ENCODE measurements at places on chromosomes 6 and 20. TPM values are rescaled to one million over a fixed set of nuclear protein-coding genes. Genes with fewer than 3 reads are reported as not detected.

- no peaks in the 10 kb centered on the region for H3K27me3 ChIP-seq
- H3K27ac ChIP-seq, result no peak overlapping the region
- peak; percentile 54 for DNase-seq
- no peak overlapping the region for H3K4me3 ChIP-seq
These were observed 209.8 kb upstream of the KCNQ5 start for GRCh38 chr6:72411872-72412708.

DNA sequence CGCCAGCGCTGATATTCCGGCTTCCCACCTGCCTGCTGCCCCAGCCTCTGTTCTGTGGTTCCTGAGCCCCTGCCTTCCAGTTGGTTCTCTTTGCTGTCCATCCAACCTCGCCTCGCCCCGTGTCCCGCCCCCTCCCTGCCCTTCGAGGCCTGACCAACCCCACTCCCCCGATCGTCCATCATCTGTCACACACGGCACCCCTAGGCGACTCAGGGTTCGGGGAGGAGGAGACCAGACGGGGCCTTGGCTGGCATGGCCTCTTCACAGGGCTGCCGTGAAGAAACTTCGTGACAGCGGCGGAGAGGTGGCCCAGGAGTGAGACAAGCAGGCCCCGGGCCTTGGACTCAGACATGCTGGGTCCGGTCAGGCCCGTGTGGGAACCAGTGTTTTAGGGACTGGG, 226.1 kb downstream of the QKI start:
- DNase-seq, result no peak
- no peaks in the 10 kb centered on the region for H3K36me3 ChIP-seq
- H3K4me3 ChIP-seq, result no peak overlapping the region
- no peaks in the 10 kb centered on the region for H3K27me3 ChIP-seq
- no peak overlapping the region for H3K27ac ChIP-seq

GRCh38 chr6:21420926-21421325, 172.6 kb upstream of the SOX4 start:
- H3K4me1 ChIP-seq, result no peaks in the 10 kb centered on the region
- H3K27me3 ChIP-seq, result no peaks in the 10 kb centered on the region
- no peak overlapping the region for H3K27ac ChIP-seq
- no peaks in the 10 kb centered on the region for H3K36me3 ChIP-seq
- no peak overlapping the region for H3K4me3 ChIP-seq

DNA sequence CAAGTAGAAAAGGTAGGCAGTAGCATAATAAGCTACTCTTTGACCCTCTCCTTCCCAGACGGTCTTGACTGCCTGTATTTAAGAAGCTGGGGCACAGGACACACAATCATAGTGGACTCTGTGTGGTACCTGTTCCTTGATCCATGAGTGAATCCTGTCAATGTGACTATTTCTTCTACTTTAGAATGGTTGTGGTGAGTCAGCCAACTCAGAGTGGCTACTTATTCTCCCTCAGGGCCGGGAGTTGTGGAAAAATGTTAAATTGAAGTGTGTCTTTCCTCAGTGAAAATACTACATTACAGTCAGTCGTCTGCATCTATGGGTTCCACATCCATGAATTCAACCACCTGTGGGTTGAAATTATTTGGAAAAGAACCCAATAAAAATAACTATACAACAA, 30.8 kb upstream of the PREP start:
- peaks cover 17% of the 10 kb centered on the region for H3K4me1 ChIP-seq
- no peak for DNase-seq
- H3K36me3 ChIP-seq, result no peaks in the 10 kb centered on the region

GRCh38 chr20:59006167-59006863, 739 bp downstream of the CTSZ start:
- peak overlapping the region; percentile 86 for H3K4me3 ChIP-seq
- H3K4me1 ChIP-seq, result peaks cover 24% of the 10 kb centered on the region
- peaks cover 13% of the 10 kb centered on the region for H3K36me3 ChIP-seq
- H3K27me3 ChIP-seq, result no peaks in the 10 kb centered on the region

GRCh38 chr6:80217794-80218193, 111.3 kb downstream of the BCKDHB start:
- no peak overlapping the region for H3K4me3 ChIP-seq
- H3K27me3 ChIP-seq, result no peaks in the 10 kb centered on the region
- peaks cover 9% of the 10 kb centered on the region for H3K4me1 ChIP-seq

DNA sequence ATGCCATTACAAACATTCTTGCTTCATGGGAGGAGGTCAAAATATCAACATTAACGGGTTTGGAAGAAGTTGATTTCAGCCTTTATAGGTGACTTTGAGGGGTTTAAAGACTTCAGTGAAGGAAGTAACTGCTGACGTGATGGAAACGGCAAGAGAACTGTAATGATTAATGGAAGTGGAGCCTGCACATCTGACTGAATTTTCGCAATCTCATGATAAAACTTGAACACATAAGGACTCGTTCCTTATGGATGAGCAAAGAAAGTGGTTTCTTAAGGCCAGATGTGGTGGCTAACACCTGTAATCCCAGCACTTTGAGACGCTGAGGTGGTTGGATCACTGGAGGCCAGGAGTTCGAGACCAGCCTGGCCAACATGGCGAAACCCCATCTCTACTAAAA, 226.1 kb downstream of the BCAS1 start:
- no peak for DNase-seq
- peaks cover 42% of the 10 kb centered on the region for H3K4me1 ChIP-seq
- no peaks in the 10 kb centered on the region for H3K27me3 ChIP-seq
- H3K4me3 ChIP-seq, result no peak overlapping the region

DNA sequence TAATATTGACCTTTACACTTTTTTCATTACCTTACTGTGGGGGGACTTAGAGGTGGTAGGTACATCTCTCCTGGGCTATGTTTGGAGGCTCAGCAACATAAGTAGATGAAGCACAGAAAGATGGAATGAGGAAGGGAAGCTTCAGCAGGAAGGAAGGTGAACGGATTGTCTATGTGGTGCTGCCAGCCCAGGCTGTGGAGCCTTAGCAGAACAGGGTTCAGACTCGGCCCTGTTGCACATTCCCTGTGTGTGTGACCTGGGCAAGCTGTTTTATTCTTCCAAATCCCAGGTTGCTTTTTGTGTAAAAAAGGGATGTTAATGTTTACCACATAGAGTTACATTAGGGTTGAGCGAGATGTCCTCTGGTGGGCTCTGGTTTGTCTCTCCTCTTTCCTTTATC, 41.2 kb downstream of the ANKS1A start:
- no peak overlapping the region for H3K4me3 ChIP-seq
- no peak for DNase-seq
- H3K4me1 ChIP-seq, result no peaks in the 10 kb centered on the region
- H3K27me3 ChIP-seq, result no peaks in the 10 kb centered on the region

DNA sequence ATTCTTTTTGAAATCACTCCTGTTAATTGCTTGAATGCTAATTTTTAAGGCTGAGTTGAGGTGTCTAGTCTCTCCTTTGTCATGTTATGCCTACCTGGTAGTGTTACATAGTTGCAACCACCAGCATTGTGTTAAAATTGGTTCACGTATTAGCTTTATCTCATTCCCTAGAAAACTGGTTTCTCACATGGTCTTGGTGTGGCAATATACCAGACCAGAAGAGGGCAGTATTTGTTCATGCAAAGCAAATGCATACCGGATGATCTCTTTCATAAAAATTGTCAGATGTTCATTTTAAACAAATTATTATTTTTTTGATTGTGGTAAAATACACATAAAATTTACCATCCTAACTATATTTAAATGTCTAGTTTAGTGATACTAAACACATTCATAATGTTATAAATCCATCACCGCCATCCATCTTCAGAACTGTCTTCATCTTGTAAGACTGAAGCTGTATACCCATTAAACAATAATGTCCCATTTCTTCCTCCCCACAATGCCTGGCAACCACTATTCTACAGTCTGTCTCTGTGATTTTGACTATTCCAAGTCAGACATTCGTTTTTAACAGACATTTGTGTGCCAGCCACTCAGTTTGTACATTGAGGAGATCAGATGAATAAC, 92.8 kb downstream of the ATRN start:
- peaks cover 3% of the 10 kb centered on the region for H3K36me3 ChIP-seq
- H3K27me3 ChIP-seq, result no peaks in the 10 kb centered on the region
- no peak overlapping the region for H3K27ac ChIP-seq
- DNase-seq, result peak; percentile 65

- no peak overlapping the region for H3K4me3 ChIP-seq
- H3K36me3 ChIP-seq, result no peaks in the 10 kb centered on the region
- peak overlapping the region; percentile 85 for H3K27ac ChIP-seq
- no peaks in the 10 kb centered on the region for H3K27me3 ChIP-seq
These were observed 200.9 kb upstream of the RNF24 start for GRCh38 chr20:4216142-4216735.

- H3K36me3 ChIP-seq, result no peaks in the 10 kb centered on the region
- DNase-seq, result no peak
- H3K4me3 ChIP-seq, result no peak overlapping the region
- no peaks in the 10 kb centered on the region for H3K27me3 ChIP-seq
- no peak overlapping the region for H3K27ac ChIP-seq
- H3K4me1 ChIP-seq, result no peaks in the 10 kb centered on the region
These were observed 912 bp downstream of the EYA4 start for GRCh38 chr6:133241901-133242636.

- no peak for DNase-seq
- H3K4me3 ChIP-seq, result no peak overlapping the region
- H3K36me3 ChIP-seq, result no peaks in the 10 kb centered on the region
- H3K27me3 ChIP-seq, result no peaks in the 10 kb centered on the region
- no peaks in the 10 kb centered on the region for H3K4me1 ChIP-seq
These were observed 1361.8 kb upstream of the CITED2 start for GRCh38 chr6:140736231-140736630.

DNA sequence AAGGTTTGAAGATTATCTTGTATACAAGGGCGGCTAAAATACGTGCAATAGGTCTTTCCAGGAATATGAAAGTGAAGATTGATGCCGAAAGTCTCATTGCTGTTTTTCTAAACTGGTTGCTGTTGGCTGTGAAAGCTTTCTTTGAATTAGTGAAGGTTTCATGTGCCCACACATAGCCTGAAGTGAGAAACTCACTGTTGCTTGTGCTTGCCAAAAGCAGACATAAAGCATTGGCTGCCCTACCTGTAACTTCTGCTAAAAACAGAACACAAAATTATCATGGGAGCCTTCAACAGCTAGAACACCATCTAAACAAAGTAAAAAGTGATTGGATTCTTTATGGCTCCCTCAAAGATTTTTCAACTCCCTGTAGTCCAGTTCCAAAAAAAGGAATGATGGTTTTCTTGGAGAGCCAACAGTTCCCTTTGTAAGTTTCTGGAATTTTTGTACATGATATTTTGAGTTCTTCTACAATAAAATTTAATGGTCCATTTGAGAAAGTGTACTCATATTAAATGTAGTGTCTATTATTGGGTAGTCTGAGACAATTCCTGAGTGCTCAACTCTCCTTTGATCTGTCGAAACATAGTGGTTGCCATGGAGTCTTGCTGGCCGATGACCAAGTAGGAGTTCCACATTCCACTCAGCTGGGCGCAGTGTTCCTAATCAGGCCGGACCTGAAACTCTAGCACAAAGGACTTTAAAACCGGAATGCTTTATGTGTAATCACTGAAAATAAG, 68.5 kb downstream of the PLEKHG1 start:
- H3K4me1 ChIP-seq, result peaks cover 22% of the 10 kb centered on the region
- H3K4me3 ChIP-seq, result no peak overlapping the region
- DNase-seq, result peak; percentile 88

GRCh38 chr20:4045741-4046140, 30.4 kb upstream of the RNF24 start:
- no peak overlapping the region for H3K27ac ChIP-seq
- no peaks in the 10 kb centered on the region for H3K27me3 ChIP-seq
- peaks cover 4% of the 10 kb centered on the region for H3K4me1 ChIP-seq
- no peak overlapping the region for H3K4me3 ChIP-seq
- no peaks in the 10 kb centered on the region for H3K36me3 ChIP-seq

DNA sequence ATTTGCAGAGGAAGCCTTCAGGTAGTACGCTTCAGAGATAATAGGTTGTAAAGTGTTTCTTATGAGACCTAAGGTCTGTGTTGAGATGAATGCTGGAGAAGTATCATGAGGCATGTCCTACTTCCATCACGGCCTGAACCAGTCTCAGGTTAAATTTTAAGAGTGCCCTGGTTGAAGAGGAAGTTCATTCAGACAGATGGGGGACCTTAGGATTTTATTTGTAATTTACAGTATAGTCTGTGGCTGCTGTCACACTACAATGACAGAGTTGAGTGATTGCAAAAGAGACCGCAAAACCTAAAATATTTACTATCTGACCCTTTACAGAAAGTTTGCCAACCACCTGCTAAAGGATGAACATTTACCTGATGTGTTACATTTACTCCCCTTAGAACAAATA, 70.9 kb downstream of the UST start:
- no peaks in the 10 kb centered on the region for H3K4me1 ChIP-seq
- H3K4me3 ChIP-seq, result no peak overlapping the region
- no peaks in the 10 kb centered on the region for H3K36me3 ChIP-seq
- no peaks in the 10 kb centered on the region for H3K27me3 ChIP-seq
- H3K27ac ChIP-seq, result no peak overlapping the region
- no peak for DNase-seq

DNA sequence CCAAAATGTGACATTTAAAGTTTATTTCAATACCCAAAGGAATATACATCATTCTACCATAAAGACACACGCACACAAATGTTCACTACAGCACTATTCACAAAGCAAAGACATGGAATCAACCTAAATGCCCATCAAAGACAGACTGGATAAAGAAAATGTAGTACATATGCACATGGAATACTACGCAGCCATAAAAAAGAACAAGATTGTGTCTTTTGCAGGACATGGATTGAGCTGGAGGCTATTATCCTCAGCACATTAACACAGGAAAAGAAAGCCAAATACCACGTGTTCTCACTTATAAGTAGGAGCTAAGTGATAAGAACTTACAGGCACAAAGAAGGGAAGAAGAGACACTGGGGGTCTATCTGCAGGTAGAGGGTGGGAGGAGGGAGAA, 22.4 kb downstream of the ATP9A start:
- DNase-seq, result no peak
- H3K27ac ChIP-seq, result peak overlapping the region; percentile 86
- H3K27me3 ChIP-seq, result no peaks in the 10 kb centered on the region

DNA sequence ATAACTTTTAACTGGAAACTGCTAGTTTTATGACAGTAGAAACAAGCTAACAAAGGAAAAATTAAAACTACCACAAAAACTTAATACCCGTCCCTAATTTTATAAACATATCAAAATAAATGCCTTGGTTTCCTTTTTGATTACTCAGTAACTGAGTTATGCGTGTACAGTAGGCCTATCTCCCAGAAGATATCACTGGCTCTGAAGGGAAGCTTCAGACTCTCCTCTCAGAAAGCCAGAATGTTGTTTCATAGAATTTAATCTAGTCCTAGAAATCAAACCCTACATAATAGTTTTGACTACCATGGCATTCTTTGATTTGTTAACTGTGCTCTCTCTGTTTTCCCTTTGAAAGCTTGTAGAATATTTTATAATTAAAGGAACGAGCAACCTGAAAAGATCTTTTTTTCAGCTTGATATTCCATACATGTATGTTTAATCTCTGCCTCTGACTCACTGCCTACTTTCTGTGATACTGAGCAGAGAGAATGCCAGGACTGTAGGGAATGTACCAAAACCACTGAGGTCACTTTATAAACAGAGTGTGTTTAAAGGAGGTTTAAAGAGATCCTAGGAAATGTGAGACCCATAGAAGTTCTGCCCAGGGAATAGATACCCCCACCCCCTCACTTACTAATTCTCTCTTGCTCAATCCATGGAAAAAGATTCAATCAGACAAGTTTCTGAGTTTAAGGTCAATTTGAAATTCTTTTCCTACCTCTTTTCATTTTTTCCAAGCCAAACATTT, 311.5 kb downstream of the HDGFL1 start:
- no peak overlapping the region for H3K4me3 ChIP-seq
- H3K36me3 ChIP-seq, result no peaks in the 10 kb centered on the region
- no peaks in the 10 kb centered on the region for H3K27me3 ChIP-seq
- H3K27ac ChIP-seq, result peak overlapping the region; percentile 77
- peak; percentile 49 for DNase-seq

The RAET1E gene
- total RNA-seq, result not detected

The SRSF12 gene
- 0.49 TPM for total RNA-seq

The FAM209A gene
- total RNA-seq, result 1.2 TPM

The SYCP2 gene
- total RNA-seq, result 68.7 TPM

The EYS gene
- not detected for total RNA-seq

The PRICKLE4 gene
- 2.8 TPM for total RNA-seq

All from Caco-2 (cell line).